Stimulated activated CD4-positive, alpha-beta T cell treated with anti-CD3 and anti-CD28 coated beads, Interleukin-15, amount 100 ng/mL, for 1 hour (primary cell): ENCODE measurements at places on chromosomes 3 and 15.

GRCh38 chr3:124163689-124164088 lies 171.8 kb upstream of the ROPN1 start:
- DNase-seq: no peak

DNA sequence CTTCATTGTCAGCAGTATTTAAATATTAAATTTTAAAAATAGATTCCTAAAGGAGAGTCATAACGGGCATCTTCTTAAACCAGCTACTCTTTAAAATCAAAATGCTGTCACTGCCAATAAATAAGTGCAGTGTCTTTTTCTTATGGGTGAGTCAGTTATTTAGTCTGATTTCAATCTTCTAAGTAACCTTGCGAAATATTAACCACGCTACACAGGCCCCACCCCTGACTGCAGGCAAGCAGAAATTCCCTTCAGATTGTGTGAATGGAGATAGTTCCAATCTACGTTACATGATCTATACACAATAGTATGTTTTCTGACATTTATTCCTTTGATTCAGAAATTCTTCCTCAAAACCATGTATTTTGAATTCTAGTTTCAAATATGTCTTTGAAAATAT lies 141.5 kb downstream of the GADL1 start:
- no peak for DNase-seq

GRCh38 chr15:36172955-36173354 lies 406.5 kb upstream of the CDIN1 start:
- DNase-seq: no peak

DNA sequence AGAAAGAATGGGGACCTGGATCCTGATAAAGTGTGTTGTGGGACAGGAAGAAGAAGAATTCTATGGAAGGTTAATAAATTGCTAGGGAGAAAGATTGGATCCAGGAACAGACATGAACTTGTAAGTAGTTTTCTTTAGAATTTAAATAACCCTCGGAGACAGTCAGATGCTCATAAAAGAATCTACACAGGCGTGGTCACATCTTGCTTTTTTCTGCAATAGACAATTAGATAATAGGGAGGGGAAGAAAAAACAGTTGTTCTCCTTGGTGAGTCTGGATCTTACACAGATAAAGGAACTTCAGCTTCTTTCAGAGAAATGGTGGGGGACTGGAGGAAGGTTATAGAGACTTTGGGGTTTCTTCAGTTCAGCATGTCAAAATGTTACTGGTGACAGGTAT lies 232.6 kb downstream of the ALCAM start:
- DNase-seq: no peak

DNA sequence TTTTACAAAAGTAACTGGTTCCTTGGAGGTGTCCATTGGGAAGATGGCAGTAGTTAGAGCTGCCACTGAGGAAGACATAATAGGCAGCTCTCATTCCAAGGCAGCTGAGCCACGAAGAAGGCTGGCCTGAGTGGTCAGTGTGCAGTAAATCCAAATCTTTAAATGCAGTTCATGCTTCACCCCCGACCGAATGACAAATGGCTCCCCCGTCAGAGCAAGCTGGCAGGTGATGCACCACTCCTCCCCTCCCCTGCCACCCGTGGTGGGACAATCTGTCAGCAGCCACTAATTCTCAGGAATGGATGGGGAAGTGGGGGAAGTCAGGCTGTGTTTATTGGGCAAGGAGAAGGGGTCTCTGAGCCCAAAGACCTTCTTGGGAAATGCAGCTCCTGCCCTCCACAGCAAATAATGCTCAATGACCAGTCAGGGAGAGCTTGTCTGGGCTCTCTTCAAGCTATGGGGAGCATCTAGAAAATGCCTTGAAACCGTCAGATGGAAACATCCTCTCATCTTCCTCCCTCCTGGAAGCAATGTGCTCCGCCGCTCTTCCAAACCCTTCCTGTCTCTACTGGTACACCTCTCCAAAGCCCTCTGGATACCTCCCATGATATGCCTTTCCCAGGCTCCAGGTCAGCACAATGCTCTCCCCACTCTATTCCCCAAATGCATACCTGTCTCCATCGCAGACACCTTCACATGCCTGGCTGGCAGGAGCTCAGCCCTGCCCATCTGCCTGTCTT lies 65.4 kb downstream of the LIPC start:
- no peak for DNase-seq

- no peak for DNase-seq
These were observed 19.5 kb downstream of the NFKBIZ start for GRCh38 chr3:101868534-101869464.

DNA sequence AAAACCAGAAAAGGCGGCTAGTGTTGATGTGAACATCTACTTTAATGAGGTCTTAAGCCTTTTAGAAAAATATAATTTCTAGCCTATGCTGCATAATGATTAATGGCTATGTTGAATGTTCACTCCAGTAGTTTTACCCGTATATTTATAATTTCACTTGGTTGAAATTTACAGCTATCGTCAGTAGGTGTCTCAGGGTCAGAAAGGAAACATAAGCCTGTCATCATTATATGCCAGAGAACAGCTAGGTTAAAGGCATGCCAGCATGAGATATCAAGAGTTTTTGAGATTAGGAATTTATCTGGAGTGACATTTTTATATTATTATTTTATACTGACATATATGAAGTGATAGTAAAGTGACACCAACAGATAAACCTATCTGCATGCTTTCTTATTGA lies 904.1 kb downstream of the OTOL1 start:
- DNase-seq: no peak

DNA sequence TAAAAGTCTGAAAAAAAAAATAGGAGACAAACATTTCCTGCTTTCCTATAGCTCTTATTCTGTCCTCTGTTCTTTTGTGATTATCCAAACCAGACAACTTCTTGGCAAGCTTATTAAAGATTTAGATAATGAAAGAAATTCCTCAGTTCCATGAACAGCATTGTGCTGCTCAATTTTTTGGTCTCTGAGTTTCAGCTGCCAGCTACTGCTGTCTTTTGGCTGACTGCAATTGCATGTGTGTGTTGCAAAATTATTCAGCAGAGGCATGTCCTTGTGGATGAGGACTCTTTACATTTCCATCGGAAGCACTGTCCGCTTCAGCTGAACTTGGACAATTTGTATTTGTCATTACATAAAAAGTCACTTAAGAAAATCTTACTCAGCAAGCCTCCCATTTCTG lies 397.3 kb upstream of the RASGRP1 start:
- no peak for DNase-seq

GRCh38 chr3:23804441-23805209 lies 1.1 kb upstream of the UBE2E1 start:
- DNase-seq: no peak

- DNase-seq: no peak
These were observed 97.5 kb downstream of the DNAJB8 start for GRCh38 chr3:128369121-128369703.

- no peak for DNase-seq
These were observed 425.9 kb downstream of the EPHA3 start for GRCh38 chr3:89533275-89533674.

DNA sequence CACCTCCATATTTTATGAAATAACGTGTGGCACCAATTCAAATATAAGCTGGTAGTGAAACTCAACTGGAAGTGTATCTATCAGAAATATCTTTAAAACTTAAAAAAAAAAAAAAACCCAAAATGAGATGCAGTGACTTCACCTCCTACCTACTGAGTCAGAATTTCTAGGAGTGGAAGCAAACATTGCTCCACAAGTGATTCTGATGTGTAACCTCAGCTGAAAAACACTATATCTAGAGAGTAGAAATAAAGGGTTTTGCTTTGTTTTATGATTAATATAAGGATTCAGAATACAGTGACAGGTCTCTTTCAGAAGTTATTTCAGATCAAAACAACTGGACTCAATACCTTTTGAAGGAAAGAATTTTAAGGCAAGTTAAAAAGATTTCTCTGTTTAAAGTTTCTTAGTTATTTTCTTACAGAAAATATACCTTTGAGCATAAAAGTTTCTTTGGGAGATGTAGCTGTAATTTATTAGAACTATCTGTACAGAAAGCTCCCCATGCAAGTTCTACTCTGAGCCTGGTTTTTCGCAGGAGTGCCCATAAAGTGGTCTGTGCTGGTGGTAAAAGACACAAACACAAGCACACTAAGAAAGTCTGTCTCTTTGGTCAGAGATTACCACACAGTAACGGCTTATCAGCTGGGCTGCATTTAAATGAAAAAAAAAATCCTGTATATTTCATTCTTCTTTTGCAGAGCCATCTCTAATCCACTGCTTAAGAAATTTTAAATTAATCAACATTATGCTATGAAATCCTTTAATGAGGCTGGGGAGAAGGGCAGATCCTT lies 59.9 kb upstream of the PPIB start:
- no peak for DNase-seq

- no peak for DNase-seq
These were observed 31.5 kb upstream of the TFDP2 start for GRCh38 chr3:142180761-142181362.

DNA sequence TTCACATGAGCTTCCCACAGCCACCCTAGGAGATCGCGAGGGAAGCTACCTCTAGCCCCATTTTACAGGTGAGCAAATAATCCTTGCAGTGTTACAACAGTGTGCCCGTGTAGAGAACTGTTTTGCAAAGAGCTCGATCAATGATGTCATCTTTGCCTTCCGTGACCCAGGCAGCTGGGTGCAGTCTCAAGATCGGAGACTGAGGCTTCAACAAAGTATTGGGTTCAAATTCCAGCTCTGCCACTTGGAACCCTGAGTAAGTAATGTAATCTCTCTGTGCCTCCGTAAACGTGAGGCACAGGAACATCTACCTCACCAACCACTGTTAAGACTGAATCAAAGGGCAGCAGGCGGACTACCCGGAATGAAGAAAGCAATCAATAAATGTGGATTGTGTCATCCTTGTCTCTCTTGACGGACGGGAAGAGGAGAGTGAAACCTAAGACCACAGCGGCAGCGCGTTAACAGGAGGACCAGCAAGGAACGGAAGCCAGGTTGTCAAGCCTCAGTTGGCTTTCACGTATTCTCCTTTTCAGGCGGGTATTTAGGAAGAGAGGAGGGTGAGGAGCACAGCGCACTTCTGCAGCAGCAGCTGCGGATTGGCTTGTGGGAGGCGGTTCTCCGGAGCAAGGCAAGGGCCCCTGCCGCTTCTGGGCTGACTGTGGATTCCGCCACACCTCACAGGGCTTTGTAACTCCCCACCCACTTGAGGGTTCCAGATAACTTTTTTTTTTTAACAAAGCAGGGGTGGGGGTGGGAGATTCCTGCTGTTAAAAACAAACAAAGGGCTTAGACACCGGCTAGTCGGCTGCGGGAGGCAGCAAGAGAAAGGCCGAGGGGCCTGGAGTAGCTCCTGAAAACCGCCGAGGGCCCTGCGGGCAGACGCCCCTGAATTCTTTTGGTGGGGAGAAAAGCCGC lies 1.5 kb upstream of the SMAD3 start:
- DNase-seq: no peak

DNA sequence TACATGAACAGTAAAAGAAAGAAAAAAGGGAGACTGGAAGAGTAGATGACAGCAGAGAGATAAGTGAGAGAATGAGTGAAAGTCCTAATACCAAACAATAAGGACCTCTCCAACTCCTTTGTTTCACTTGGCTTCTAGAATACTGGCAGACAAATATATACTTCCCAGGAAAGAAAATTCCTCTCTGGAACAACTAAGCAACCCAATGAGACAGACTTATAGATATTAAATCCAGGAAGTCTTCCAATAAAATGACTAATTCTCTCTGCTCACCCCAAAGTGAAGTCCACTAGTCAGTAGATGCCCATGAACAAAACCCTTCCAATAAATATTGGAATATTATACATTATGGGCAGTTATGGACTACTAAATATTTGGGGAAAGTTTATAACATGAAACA lies 114.2 kb downstream of the NEDD4 start:
- DNase-seq: no peak

- DNase-seq: no peak
These were observed 80.9 kb downstream of the FRMD4B start for GRCh38 chr3:69305011-69305410.

- DNase-seq: no peak
These were observed 734 bp upstream of the WDR76 start for GRCh38 chr15:43826029-43826507.

DNA sequence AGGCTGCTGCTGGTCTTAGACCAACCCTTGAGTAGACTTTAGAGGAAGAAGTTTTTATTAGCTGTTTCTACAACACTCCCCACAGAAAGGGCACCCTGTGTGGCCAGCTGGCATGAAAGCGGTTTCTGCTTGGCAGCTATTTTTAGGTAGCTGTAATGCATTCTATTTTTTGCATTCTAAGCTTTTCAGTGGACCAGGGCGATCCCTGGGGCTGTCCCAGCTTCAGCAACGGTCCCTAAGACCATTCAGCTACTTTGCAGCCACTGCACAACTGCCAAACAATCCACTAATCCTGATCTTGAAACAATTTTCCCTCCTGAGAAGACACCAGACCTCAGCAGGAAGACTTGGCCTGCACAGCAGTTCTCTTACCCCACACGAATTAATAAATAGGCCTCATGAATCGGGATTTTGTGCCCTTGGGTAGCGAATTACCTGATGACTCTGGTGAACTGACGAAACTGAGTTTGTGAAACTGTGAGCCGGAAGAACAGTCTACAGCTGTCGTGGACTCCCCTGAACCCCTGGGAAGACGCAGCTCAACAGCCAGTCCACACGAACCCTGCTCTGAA lies 14.6 kb upstream of the TFRC start:
- no peak for DNase-seq

DNA sequence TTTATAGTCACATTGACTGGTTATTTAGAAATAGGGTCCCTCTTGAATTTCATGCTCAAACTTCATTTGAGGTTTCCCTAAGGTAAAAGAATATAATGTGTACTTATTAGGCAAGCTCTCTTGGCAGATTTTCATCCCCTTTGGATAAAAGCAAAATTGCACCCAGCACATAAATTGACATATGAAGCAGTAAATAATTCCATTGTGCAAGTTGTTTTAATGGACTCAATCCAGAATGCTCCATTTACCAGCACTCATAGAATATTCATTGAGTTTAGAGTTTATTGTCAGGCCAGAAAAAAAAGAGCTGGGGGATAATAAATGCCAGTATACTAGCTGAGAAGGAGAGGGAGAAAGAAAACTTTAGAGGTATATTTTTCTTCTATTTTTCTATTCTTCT lies 136.8 kb downstream of the TPRG1 start:
- no peak for DNase-seq

DNA sequence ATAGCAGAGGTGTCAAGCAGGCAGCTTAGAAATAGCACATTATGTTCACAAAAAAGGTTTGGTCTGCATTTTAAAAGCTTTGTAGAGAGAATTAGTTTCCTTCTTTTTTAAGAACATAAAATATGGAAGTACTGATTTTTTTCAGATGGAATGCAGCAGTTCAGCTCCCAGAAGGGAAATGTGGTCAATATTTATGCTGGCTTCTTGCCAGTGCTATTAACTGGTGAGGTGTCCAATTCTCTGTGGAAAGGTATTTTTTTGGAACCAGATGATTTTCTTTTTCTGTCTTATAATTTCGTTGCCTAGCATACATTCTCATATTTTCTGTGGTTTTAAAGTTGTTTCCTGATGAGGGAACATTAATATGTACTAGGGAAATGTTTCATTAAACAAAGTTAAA lies 211.4 kb upstream of the ZNF385D start:
- DNase-seq: no peak

DNA sequence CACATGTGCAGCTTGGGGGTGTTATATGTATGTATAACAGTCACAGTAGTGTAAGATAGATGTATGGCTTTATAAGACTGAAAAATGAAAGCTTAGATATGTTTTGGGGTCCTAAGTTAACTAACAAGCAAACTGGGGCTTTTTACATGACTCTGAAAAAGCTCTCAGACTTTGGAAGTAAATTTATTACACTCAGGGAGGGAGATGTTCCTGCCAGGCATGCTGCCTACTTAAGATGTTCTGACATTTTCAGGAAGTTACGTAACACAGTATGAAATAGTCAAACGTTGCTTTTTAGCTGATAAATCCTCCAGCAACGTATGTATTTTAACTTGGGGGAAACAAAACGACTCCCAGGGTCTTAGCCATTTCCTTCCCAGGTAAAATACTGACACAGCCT lies 1.7 kb upstream of the IFT57 start:
- DNase-seq: no peak
